ENCODE measurements at places on chromosomes 11 and 22.
A peak's percentile ranks its signal among the peaks of the same experiment; 100 is the strongest.

DNA sequence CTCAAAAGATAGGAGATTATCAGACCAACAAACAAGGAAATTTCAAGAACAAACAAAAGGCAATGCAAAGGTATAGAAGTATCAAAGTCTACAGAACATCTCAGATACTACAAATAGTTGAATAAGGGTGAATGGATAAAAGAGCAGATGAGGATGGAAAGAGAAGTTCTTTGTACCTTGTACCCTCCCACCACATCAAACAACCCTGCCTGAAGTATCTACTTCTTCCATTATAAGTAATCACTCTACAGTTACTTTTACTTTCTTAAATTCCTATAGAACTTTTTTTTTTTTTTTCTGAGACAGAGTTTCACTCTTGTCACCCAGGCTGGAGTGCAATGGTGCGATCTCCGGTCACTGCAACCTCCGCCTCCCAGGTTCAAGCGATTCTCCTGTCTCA, 35.1 kb downstream of the MTMR2 start:
- no peak for DNase-seq

GRCh38 chr11:17683377-17684161, 35.8 kb upstream of the MYOD1 start:
- DNase-seq: no peak

GRCh38 chr11:126992804-126993111, 7.8 kb downstream of the KIRREL3 start:
- DNase-seq: no peak

DNA sequence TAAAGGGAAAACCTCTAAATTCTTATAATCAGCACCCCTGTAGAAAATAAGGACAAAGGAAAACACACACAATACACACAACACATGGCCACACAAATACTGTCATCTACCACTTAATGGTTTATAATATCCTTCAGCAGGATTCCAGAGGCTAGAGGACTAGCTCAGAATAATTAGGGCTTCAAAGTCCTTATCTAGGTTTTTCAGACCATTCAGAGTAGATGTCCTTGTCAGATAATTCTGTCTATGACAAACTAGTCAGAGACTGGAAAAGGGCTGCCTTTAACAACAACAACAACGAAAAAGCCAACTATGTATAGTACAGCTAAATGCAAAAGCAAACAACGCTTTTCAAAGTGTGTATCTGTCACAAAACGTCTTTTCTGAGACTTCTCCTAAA, 456.5 kb upstream of the CNTN5 start:
- no peak for DNase-seq

- DNase-seq: no peak
These were observed 103.2 kb upstream of the KIRREL3 start for GRCh38 chr11:127103586-127104388.

DNA sequence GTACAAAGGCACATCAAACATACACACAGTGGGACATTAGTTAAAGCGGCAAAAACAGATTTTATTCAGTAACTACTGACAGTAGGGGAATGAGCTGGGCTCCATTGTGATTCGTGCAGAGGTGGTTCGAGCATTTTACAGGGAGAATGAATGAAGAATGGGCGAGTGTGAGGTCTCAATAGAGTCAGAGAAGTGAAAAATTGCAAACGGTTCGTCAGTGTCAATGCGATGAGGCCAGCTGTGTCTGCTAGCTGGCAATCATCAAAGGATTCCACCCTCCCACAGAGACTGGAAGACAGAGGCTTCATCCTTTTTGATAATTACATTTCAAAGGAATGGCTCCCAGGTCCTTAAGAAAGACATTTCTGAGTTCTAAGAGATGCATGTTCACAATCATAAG, 17.4 kb downstream of the OR4D9 start:
- no peak for DNase-seq

- DNase-seq: no peak
These were observed 412.4 kb downstream of the BUD13 start for GRCh38 chr11:116360221-116360941.

- DNase-seq: no peak
These were observed 85.0 kb downstream of the ATG16L2 start for GRCh38 chr11:72899238-72899637.

- peak; percentile 63 for DNase-seq
These were observed 472 bp downstream of the APOA5 start for GRCh38 chr11:116791002-116791812.

DNA sequence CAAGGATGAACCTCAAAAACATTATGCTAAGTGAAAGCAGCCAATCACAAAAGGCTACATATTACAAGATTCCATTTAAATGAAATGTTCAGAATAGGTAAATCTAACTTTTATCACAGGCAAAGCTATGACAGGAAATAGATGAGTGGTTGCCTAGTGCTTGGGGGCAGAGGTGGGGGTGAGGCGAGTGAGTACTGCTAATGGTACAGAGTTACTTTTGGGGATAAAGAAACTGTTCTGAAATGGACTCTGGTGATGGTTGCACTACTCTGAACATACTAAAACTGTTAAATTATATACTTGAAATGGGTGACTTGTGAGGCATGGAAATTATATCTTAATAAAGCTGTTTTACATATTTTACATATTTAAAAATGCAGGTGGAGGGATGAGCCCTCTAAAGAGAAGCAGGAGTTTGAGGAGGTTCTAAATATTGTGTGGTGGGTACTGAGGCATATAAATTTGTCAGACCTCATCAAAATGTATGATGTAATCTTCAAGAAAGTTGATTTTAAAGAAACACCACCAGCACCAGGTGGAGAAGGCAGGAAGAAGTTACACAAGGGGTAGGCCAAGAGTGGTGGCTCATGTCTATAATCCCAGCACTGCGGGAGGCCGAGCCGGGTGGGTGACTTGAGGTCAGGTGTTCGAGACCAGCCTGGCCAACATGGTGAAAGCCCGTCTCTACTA, 3.6 kb downstream of the SLC43A1 start:
- DNase-seq: no peak

DNA sequence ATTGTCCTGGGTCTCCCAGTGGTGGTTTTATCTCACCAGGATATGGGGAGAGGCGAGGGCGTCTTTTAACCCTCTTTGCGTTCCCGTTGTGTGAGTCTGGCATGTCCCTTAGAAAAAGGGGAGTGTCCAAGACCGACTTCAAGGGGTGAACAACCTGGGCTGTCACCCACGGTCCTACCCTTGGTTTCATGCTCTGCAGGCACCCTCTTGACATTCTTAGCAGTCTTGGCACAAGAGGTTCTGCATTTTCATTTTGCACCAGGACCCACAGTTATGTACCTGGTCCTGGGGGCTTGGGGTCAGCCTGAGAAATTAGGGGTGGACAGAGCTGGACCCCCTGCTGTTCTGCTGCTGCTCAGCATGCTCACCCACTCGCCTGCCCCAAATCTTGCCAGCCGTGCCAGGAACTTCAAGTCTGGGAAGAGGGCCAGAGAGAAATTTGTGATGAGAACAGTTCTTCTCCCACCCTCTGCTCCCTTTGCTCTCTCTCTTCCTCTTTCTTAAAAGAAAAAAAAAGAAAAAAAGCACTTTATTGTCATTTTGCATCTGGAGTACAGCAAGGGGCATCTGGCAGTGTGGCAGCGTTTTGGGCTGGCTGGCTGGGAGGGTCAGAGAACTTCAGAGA, 471.2 kb downstream of the MIAT start:
- no peak for DNase-seq

All from putamen (tissue), 1 donor.